GM12892 (cell line): ENCODE measurements at places on chromosomes 6 and 20.

DNA sequence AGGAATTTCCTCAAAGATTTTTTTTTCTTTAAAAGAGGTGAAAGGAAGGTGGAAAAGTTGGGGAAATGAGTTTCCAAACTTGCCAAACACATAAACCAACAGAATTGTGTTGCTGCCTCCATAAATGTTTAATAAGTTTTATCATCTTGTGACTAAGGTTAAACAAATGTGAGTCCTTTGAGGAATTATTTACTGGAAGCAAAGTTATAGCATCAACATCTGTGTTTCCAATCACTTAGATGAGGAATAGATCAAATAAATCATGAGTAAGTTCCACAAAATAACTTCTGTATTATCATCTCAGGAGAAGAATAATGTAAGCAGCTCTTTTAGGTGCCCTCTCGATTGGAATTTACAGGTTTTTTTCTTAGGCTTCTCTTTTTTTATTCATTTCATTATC is 20.5 kb downstream of the TSHZ2 start:
- DNase-seq, result no peak

DNA sequence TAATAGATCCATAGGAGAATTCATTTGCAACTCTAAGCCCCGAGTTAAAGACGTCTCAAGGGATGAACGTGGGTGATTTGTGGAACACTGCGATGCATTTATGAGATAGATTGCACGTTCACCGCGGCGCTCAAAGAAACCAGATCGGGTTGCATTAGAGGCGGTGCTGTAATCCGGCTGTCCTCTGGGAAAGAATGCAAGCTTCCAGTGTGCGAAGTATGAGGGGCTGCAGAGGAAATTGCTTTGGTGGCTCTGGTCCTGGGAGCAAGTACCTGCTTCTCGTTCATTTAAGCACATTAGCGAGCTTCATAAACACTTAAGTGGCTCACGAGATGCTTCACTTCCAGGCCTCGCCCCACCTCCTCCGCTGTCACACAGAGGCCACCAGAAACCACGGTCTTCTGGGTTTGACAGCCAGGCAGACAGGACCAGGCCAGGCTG is 182.3 kb downstream of the CDH4 start:
- no peak for DNase-seq

DNA sequence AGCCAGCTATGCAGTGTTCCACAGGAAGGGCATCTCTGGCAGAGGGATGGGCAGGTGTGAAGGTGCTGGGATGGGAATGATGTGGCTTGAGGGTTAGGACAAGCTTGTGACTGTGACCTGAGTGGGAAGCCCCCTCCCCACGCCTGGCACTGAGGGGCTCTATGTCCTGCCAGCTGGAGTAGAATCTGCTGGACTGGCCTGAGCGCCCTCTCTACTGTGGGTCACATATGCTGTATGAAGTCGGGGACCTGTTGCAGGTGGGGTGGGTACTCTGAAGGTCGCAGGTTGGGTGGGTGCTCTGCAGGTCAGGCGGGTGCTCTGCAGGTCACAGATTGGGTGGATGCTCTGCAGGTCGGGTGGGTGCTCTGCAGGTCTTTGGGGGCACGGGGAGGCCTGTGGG is 20.3 kb downstream of the KCNG1 start:
- no peak for DNase-seq

DNA sequence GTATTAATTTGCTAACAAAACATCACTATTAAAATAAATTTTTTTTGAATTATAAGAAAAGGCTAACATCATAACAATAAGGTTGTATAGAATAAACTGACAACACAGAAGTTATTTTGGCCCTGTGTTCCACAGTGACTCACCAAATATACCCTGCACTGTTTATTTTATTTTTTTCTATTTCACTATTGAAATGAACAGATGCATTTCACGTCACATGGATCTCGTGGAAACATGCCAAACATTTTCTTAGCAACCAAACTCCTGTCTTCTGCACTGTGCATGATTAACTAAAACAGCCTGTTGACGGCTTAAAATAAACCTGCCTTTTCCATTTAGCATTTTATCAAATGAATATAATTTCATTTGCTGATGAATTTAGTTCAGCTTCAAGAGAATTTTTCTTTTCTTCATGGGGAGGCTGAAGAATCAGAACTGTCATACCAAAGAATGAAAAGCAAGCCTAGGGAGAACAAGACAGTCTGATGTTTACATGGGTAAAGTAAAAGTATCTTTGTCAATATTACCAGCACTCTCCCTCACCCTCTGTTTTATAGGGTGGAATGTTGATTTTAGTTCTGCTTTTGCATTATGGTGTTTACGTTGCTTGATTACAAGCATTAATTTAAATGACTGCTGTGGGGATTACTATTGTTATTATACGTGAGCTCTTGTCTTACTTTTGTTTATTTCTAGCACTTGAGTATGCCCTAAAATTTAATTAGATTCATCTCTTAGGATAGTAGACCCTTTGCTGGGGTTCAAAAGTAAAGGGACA is 115.3 kb downstream of the LCA5 start:
- no peak for DNase-seq

DNA sequence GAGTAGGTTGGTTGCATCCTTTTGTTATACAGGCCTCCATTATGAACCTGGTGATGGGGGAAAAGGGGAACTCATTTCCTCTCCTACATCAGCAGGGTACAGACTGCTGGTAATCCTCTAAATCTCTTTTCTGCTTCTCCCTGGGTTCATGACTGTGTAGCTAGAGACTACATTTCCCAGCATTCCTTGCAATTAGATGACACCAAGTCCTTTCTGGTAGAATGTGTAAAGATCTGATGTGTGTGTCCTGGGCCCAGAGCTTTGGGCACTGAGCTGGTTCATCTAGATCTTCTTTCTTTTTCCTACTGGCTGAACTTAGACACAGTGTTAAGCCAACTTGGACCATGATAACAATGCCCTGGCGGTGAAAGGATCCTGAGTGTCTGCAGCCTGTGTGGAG is 104.7 kb upstream of the IFNGR1 start:
- no peak for DNase-seq

DNA sequence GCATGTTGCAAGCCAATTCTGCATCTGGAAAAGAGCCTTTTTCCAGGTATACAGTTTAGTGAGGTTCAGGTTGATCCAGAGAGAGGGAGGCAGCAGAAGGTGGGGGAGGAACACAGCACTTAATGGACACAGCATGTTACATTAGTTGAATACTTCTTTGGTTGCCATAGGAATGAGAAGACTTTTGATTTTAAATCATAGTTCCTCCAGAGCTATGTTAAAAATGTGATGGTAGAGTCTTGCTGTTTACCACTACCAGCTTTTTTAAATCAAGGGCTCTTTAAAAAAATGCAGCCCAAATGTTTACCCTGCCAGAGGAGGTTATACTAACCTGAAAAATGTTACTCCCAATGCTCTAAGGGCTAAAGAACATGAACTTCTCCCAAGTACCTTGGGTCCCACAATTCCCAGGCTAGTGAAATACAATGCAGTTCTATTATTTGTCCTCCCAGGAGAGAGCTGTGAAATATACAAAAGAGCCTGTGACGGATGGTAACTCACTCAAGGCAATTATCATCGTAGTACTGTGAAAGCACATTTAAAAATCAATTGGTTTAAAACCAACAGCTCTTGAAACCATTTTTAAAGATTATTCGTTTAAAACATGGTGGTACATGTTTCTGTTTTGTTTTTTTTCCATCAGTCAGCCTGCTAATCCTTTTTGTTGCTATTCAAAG is 6.9 kb upstream of the PHACTR1 start:
- DNase-seq, result no peak

- DNase-seq, result no peak
Measured at GRCh38 chr20:39333211-39333610, 371.1 kb downstream of the DHX35 start.

DNA sequence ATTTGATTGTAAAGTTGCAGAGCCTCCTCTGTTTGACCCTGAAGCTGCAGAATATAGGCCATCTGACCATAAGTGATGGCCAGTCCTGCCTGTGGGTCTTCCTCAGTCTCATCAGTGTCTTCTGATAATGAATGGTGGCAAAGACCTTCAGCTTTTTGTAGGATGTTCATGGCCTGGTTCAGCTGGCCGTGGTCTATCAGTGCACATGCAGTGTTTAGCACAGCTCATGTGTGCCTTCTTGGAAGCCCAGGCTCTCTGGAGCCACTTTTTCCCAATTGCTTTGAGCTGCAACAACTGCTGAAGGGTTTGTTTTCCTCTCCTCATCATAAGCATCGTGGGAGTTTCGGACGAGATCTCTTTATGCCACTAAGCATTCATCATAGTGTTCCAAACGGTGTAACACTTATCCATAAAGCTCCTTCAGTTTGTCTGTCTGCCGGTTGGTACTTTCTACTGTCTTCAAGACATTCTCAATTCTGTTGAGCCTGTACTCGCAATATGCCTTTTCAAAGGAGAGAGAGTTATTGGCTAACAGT is 70.1 kb upstream of the TULP4 start:
- DNase-seq, result no peak

GRCh38 chr6:103107985-103108384 is 1714.5 kb downstream of the GRIK2 start:
- DNase-seq, result no peak

GRCh38 chr6:101816716-101817115 is 423.2 kb downstream of the GRIK2 start:
- no peak for DNase-seq

GRCh38 chr20:62984666-62985443 is 21.9 kb downstream of the BHLHE23 start:
- no peak for DNase-seq

- no peak for DNase-seq
Measured at GRCh38 chr20:9518576-9519175, 4.3 kb downstream of the LAMP5 start.

DNA sequence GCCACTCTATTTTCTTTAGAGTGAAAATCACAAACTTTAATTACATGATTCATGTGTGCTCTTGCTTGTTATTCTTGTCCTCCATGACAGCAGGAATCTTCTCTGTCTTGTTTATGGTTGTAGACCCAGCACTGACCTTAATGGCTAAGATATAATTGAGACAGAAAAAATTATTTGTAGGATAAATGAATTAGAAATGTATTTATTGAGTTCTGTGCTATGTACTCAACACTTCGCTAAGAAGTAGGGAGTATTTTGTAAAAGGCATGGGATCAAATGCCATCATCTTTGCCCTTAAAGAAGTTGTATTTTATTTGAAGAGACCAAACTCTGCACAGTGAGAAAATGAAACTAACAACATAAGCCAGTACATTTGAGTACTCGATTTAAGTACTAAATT is 71.2 kb downstream of the CBLN4 start:
- DNase-seq, result no peak

- no peak for DNase-seq
Measured at GRCh38 chr6:169864148-169865020, 113.0 kb downstream of the ERMARD start.

DNA sequence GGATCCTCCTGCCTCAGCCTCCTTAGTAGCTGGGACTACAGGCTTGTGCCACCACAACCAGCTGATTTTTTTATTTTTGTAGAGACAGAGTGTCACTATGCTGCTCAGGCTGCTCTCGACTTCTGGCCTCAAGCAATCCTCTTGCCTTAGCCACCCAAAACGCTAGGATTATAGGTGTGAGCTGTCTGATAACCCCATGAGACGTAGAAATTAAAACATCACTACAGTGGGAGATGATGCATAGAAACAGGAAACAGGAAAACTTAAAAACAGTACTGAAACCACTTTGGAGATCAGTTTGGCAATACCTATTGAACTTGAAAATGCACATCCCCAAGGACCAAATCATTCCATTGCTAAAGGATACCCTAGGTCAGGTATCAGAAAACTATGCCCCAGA is 10.8 kb downstream of the SENP6 start:
- DNase-seq, result no peak

GRCh38 chr6:141467041-141467440 is 665.7 kb upstream of the GJE1 start:
- no peak for DNase-seq

- no peak for DNase-seq
Measured at GRCh38 chr6:122953766-122954165, 42.3 kb upstream of the CLVS2 start.

DNA sequence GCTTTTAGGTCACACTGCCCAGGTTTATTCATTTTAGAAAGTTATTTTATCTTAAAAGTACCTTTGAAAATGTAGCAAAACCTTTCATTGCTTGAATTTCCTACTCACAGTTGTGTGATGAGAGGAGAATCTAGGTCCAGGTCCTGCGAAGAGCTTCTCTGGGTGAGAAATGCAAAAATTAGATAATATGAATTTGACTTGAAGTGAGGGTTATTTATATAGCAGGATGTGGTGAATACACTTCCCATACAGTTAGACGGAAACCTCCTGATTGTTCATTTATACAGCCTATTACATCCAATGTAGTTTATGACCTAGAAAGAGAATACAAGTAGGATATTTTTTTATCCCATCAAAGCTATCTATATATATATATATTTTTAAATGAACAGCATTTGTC is 30.5 kb downstream of the CDKAL1 start:
- no peak for DNase-seq

GRCh38 chr6:41523915-41524633 is 22.1 kb upstream of the FOXP4 start:
- no peak for DNase-seq

- no peak for DNase-seq
Measured at GRCh38 chr6:54988576-54988975, 142.0 kb downstream of the FAM83B start.

- no peak for DNase-seq
Measured at GRCh38 chr20:24388828-24389380, 80.5 kb upstream of the SYNDIG1 start.
